Retinal pigment epithelial cell (primary cell): ENCODE measurements at places on chromosomes 6 and 20.

GRCh38 chr6:4575714-4576113 is 200.5 kb upstream of the CDYL start:
- no peak for DNase-seq

DNA sequence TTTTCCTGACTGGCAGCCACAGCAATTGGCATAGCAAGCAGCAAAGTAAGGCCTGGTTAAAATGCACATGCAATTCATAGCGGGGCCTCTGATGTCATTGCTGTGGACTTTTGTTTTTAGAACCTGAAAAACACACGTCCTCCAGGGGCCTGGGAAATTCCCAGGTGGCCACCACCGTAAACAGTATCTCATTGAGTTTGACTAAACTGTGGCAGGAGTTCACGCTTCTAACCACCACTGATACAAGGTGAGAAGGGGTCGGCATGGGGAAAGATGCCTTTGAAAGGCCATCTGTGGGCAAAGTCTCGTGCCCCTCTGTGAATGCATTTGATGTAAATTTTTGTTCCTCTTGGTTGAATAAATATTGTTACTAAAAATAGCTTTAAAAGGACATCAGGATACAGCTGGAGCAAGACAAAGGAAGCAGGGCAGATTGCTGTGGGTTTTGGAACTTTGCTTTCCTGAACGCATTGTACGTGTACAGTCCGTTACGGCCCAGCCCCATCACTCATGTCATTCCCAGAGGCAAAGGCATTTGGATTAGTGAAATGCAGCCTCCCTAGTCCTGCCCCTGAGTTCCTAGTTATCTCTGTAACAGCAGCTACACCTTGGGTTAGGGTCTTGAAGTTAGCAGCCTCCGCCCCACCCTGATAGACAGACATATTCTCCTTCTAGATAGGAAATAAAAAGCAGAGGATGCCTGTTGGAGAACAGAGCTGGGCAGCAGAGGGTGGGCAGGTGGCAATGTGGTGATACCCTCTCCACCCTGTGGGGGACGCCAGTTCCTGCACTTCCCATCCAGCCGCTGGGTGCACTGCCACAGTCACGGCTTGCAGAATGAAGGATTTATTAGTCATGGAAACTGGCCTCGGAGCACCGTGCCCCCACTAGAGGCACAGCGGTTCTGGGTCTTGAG is 80.3 kb downstream of the ZDHHC14 start:
- DNase-seq = no peak

- DNase-seq = no peak
Observed at GRCh38 chr20:23120936-23121750, 35.0 kb upstream of the CD93 start.

DNA sequence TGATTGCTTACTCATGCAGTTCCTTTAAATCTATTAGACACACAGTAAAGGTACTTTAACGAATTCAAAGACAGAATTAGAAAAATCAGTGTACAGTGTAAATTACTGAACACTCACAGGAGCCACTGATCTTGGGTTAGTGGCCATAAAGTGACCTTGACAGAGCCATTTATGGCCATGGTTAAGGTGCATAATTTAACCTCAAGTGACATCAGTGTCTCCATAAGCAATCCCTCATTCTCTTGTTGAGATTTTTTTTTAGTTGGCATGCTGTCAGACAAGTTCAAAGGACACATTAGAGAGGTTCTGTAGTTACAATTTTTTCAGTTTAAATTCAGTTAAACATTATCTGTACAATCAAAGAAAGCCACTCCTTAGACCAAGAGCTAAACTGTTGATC is 334.4 kb downstream of the KHDRBS2 start:
- DNase-seq = no peak

DNA sequence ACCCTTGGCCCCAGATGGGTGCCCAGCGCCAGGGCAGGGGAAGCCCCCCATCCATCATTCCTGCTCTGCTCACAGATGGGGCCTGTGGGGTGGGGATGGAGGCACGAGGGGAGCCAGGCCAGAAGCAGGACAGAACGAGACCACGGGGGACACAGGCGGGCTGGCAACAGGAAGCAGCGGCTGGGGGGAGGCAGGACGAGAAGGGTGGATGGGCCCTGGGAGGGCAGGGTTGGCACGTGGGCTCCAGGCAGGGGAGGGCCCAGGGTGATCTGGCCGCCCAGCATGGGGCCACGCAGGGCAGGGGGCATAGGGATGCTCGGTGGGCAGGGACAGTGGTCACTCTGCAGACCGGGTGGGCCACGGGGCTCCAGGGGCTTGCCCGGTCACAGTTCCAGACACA is 41.6 kb downstream of the KCNQ2 start:
- DNase-seq = no peak

DNA sequence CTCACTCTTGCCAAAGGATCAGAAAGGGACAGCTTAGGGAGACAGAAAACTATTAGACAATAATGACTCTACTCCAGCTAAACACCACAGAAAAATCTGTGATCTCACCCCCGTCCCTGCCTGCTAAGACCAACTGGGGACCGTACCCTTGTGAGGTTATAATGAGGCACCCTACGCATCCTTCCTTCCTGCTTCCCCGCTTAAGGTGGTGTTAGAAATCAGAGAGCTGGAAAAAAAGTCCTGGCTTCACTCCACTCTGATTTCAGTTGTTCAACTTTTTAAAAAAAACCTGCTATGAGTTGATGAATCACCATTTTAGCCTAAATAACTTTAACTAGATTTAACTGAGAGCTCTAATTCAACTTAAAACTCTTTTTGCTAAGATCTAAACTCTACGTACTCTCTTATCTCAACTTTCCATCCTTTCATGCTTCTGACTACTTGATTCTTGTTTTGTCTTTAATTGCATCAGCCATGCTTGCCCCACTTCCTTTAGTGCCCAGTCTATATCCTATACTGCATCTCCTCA is 35.8 kb upstream of the TMEM14A start:
- DNase-seq = no peak

DNA sequence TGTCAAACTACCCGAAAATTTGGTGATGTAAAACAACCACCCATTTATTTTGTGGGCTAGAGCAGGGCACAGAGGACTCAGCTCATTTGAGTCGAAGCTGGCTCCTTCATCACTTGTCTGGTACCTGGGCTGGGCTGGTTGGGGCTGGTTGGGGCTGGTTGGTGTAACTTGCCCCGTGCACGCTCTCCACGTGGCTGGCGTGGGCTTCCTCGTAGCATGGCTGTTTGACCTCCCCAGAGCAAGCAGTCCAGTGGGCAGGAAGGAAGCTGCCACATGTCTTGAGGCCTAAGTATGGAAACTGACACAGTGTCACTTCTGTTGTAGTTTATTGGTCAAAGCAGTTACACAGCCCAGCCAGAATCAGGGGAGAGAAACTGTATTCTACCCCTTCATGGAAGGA is 27.1 kb downstream of the BCAS4 start:
- no peak for DNase-seq

GRCh38 chr6:48766349-48766748 is 655.4 kb upstream of the PTCHD4 start:
- no peak for DNase-seq

DNA sequence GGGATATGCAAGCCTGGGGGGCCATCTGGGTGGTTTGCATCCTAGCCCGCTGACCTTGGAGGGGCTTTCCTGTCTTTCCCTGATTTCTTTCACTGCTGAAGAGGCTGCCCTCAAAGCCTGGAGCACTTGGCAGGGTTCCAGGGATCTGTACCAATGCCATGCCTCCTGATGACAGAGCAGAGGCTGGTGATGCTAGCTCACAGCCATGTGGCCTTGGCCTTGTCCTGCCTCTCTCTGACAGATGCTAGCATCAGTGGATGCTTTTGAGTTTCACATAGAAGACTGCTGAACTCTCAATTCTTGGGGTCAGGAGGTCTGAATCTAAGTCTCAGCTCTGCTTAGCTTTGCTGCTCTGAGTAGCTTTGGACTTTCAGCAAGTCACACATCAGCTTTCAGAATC is 21.9 kb upstream of the RREB1 start:
- DNase-seq = no peak

GRCh38 chr6:150586850-150587359 is 12.8 kb upstream of the PLEKHG1 start:
- DNase-seq = no peak

GRCh38 chr6:15879371-15880261 is 216.8 kb upstream of the DTNBP1 start:
- no peak for DNase-seq
